ENCODE measurements at places on chromosomes 6 and 20. TPM values are rescaled to one million over a fixed set of nuclear protein-coding genes. Genes with fewer than 3 reads are reported as not detected.

TAAR2 gene
- not detected for total RNA-seq

GABRR1 gene
- total RNA-seq, result not detected

PABPC1L gene
- 6.8 TPM for total RNA-seq

VGLL2 gene
- not detected for total RNA-seq

FAM184A gene
- under 0.01 TPM for total RNA-seq

GRM1 gene
- 0.17 TPM for total RNA-seq

TAGAP gene
- total RNA-seq, result not detected

CAGE1 gene
- total RNA-seq, result under 0.01 TPM

FERMT1 gene
- total RNA-seq, result 4.9 TPM

COL12A1 gene
- 258 TPM for total RNA-seq

RAET1G gene
- total RNA-seq, result 10.5 TPM

HSPA12B gene
- total RNA-seq, result 1.9 TPM

RAD21L1 gene
- under 0.01 TPM for total RNA-seq

RAB5IF gene
- total RNA-seq, result 39.1 TPM

PTK6 gene
- 0.16 TPM for total RNA-seq

Measured in bronchial smooth muscle cell (primary cell).